SK-N-SH treated with all-trans-retinoic acid at 6 μM for 48 hours (cell line): ENCODE measurements at places on chromosomes 11 and 22.
A peak's percentile ranks its signal among the peaks of the same experiment; 100 is the strongest.

GRCh38 chr22:37126882-37127281 lies 17.4 kb upstream of the TMPRSS6 start:
- ATAC-seq, result peak; percentile 41; the same call in 2 of the 3 replicates

- ATAC-seq, result no peak
These were observed 12.9 kb downstream of the DPP3 start for GRCh38 chr11:66493130-66493529.

DNA sequence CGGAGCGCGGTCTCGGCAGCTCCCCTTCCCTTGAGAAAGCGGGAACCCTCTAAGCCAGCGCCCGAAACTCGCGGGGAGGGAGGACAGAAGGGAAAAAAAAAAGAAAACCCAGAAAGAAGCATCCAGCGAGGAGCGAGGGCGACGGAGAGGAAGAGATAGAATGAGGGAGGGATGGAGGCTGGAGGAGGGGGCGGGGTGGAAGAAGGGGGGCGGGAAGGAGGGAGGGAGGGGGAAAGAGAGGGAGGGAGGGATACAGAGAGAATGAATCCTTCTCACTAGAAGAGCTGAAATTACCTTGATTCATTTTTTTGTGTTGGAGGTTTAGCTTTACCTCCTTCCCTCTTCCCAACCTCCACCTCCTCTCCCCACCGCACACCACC lies 19.3 kb upstream of the BDNF start:
- no peak for ATAC-seq

DNA sequence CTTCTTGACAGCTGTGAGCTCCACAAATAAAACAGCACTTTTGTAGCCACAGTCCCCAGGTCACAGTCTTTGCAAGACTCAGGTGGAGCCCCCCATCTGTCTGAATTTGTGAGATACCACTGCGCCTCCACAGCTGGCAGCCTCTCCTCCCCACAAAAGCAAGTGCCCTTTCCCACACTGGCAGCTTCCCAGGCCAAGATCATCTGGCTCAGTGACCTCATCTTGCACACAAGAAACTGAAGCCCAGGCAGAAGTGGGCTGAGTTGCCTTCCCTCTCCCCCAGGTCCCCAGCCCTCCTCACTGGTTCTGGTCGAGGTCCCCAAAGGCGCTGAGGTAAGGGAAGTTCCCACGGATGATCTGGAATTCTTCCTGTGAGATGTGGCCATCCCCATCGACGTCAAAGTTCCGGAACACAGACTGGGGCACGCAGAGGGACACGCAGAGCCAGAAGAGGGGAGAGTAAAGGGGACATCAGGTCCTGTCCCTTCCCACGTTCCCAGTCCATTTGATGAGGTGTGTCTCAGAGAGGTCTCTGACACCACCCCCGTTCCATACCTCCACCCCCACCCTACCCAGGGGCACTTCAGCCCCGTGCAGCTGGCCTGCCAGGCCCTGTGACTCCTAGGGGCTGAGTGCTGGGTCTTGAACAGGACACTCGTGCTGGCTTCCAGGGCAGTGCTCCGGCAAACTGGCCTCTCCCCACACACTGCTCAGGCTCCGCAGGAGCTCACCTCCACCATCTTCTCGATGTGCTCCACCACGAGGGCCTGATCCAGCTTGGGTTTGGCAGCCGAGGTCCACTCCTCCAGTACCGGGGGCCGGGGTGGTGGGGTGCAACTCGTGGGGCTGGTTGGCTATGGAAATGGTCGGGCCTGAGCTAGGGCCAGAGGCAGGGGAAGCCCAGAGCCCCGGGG lies 8.9 kb downstream of the RASGRP2 start:
- no peak for ATAC-seq

GRCh38 chr11:46363031-46363407 lies 15.8 kb downstream of the DGKZ start:
- peak; percentile 75 for ATAC-seq

- peak; percentile 98 for ATAC-seq
These were observed 22.7 kb downstream of the EFCAB6 start for GRCh38 chr22:43789452-43789851.

- peak; percentile 27; the same call in 1 of the 3 replicates for ATAC-seq
These were observed 94.4 kb downstream of the SLC1A2 start for GRCh38 chr11:35324981-35325380.

- no peak for ATAC-seq
These were observed 14.1 kb upstream of the IL2RB start for GRCh38 chr22:37163575-37164504.

GRCh38 chr22:38148245-38148644 lies 33.4 kb downstream of the PLA2G6 start:
- ATAC-seq, result no peak

DNA sequence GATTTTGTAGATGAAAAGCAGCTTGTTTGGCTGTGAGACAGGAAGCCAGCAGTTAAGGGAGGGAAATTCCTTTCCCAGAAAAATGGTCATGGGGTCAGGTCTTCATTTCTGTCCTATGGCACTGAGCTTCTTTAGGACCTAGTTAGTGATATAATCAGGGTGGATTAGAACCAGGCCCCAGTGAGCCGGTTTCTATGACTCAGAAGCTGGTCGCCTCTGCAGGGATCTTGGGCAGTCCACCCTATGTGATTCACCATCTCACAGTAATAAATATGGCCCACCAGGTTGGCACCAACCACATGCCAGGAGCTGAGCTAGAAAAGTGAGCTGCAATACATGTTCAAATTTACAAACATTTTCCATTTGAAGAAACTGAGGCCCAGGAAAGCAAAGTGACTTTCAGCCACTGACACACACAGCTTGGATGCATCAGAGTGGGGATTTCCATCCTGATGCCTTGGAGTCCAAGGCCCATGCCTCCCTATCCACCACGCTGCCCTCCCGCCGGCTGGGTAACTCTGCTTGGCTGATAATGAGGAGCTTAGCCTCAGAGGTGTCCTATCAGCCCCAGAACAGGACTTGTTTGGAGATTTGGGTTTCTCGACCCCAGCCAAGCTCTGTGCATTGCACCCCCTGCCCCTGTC lies 42.0 kb downstream of the CD82 start:
- ATAC-seq, result peak; percentile 44

GRCh38 chr22:31185056-31185455 lies 25.1 kb downstream of the RNF185 start:
- no peak for ATAC-seq

GRCh38 chr22:37101311-37102066 lies 8.0 kb downstream of the TMPRSS6 start:
- ATAC-seq, result no peak

DNA sequence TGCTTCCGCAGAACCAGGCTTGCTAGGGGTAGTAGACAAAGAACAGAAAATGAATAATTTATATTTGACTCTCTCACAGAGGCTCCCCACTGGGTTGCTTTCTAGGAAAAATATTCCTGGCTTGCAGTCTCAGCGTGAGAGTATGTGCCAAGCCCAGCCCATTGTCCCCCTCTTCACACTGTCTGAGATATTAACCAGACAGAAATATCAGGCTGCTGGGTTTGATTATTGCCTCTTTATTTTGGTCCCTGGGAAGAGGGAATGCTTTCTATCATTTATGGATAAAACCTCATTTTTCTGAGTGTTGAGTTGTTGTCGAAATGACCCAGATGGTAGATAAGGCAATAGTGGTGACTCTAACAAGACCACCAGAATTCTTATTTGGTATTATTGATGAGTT lies 367.9 kb downstream of the METTL15 start:
- ATAC-seq, result peak; percentile 73

GRCh38 chr11:62778441-62778840 lies 7.2 kb downstream of the TAF6L start:
- ATAC-seq, result peak; percentile 20; the same call in 1 of the 3 replicates

GRCh38 chr11:1300569-1301187 lies 8.8 kb downstream of the TOLLIP start:
- ATAC-seq, result no peak

- ATAC-seq, result no peak
These were observed 4.9 kb downstream of the OR52K2 start for GRCh38 chr11:4454021-4454420.

DNA sequence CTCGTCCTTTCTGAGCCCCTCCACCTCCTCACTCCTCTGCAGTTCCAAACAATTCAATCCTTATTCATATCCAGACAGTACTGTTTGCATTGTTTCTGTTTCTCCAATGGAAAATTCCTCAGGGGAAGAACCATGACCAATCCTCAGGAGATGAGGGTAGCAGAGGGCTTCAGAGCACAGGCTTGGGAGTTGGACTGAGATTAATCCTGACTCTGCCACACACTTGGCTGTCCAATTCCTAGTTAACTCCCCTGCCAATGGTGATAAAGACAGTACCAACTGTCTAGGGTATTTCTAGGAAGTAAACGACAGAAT lies 58.0 kb downstream of the MICAL3 start:
- ATAC-seq, result no peak

DNA sequence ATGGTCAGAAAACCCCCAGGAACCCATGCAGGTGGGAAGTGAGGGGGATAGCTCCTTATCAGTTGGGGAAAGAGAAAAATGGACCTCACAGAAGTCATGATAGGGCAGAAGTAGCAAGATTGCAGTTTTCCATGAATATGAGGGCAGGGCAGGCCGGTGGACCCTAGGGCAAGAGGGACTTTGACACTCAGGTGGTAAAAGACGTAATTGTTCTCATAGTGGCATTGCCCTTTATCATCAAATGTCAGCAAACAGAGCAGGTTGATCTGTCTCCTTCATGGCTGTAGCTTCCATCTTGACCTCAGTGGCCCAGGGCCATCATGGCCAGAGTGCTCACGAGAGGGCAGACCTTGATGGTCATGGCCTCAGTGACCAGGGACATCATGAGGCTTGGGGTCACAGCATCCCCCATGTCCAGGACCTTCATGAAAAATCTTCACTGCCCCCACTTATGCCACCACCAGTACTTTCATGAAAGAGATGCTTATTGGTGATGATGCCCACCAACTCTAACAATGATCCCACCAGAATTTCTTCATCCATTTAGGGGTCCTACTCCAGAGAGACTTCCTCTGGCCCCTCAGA lies 127.1 kb downstream of the SNX19 start:
- ATAC-seq, result no peak

DNA sequence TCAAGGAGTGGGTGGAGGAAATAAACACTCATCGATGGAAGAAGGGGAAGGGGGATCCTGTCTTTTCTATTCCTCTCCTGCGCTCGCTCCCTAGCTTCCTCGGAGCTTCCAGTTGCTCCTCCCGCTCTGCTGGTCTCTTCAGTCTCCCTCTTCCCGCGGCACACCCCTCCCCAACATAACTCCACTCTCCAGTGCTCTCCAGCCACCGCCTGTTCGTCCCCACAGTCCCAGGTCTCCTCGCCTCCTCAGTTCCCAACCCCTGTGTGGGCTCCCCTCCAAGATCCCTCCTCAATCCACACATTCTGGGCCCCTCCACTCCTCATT lies 438 bp downstream of the ZW10 start:
- ATAC-seq, result peak; percentile 68

GRCh38 chr11:34530545-34531234 lies 17.1 kb upstream of the ELF5 start:
- no peak for ATAC-seq

DNA sequence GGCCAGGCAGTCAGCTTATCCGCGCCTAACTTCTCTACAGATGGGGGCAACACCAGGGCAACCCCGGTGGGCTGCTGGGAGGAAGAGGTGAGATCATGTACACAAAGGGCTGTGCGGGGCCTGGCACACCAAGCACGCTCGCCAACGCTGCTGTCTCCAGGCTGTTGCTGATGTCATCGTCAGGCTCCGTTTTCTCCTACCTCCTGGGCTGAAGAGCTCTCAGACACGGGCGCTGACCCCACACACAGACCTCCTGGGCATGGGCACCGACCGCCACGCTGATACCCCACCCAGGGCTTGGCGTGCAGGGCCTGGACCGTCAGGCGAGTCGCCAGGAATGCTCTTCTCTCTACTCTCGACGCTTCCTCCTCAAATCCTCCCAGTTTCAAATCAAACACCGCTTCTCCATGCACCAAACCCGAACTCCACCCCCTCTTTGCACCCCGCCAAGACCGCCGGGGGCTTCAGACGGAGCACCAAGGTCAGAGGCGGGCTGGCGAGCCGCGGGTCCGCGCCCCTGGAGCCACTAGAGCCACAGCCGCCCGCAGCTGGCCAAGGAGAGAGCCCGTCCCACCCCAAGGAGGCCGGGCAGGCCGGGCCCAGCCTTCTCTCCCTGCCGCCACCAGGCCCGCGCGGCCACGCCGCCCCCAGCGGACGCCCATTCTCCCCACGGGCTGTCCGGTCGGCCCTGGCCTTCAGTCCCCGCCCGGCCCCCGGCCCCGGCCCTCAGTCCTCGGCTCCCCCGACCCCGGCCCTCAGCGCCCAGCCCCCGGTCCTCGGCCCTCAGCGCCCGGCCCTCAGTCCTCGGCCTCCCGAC lies 772 bp downstream of the SBF1 start:
- peak; percentile 66 for ATAC-seq

DNA sequence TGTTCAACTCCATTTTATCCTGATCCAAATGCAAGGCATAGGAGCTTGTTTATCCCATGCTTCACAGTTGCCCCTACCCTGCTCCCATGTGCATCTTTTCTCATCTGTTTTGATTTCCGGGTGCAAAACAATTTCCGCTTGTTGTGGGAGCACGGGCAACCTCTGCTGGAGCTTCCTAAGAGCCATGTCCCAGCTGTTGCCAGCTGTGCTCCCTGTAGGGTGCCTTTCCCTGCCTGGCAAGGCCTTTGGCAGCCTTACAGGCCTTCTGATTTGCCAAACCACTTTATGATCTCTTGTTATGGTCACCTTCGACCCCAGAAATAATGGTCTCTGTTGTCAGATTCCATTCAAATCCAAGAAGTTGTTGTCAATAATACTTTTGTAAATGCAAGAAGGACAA lies 1038.5 kb downstream of the OPCML start:
- ATAC-seq, result no peak

GRCh38 chr11:43515090-43515489 lies 156.4 kb downstream of the TTC17 start:
- ATAC-seq, result peak; percentile 47; the same call in 2 of the 3 replicates

DNA sequence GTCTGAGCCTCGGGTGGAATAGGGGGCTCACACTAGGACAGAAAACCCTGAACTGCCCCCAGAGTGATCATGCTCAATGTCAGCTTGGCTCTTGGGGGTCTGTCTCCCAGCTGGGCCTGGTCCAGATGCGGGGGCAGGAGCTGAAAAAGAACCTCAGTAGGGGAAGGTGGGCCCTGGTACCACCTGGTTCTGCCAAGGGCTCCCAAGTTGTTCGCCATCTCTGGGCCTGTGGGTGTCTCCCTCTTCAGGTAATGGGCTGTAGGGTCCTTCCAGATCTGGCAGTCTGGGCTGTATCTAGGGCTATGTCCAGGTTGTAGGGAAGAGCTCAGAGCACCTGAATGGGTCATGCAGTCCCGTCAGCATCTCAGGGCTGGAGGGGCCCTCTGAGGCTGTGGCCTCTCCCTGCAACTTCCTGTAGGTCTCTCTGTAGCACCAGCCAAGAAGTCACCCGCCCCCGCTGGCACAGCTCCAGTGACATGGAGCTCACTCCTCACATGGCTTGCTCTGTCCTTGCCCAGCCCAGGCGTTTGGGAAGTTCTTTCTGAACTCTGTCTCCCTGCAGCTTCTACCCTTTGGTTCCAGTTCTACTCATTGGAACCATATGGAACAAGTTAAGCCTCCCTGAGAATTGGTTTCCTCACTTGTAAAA lies 33.0 kb upstream of the SOX10 start:
- peak; percentile 35; the same call in 1 of the 3 replicates for ATAC-seq

GRCh38 chr11:110654456-110654855 lies 57.8 kb downstream of the ARHGAP20 start:
- no peak for ATAC-seq
